ENCODE measurements at places on chromosomes 5 and 9.

- DNase-seq: no peak
These were observed 311.5 kb upstream of the DAP start for GRCh38 chr5:11072568-11072967.

DNA sequence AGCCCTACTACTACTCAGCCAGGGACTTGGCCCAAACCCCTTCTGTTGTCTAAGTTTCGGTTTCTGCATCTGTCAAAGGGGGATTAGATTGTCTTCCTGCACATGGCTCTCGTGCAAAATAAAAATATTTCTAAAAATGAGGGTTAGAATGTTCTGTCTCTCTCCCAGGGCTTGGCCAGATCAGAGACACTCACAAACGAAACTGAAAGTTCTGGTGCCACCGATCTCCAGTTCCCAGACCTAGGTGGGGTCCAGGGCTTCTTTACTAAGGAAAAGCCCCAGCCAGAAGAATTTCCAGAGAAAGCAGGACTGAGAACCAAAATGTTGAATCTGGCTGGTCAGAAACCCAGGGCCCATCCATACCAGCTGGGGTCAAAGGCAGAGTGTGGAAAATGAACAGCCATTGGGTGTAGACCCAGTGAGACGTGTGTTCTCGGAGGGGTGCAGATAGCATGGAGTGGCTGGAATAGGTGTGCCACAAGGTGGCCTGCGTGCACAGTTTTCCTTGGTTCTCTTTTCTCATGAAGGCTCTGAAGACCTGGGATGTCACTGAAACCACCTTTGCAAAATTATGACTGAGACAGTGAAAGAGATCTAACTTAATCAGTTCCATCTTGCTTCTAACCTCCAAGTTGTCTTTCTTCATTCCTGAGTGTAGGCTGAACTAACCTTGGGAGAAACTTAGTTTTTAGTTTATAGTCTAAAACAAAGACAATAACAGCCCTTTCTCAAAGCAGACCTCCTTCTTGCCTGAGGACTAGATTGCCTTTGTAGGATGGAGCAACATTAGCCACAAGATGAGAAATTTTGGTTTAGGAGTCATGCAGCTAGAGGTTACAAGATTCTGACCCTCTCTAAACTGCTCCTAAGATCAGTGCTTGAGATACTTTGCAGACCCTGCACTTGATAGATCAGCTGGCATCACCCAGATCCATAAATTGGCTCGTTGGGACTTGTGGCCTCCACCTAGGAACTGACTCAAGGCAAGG is 2.3 kb upstream of the SLC23A1 start:
- DNase-seq: peak; percentile 54

DNA sequence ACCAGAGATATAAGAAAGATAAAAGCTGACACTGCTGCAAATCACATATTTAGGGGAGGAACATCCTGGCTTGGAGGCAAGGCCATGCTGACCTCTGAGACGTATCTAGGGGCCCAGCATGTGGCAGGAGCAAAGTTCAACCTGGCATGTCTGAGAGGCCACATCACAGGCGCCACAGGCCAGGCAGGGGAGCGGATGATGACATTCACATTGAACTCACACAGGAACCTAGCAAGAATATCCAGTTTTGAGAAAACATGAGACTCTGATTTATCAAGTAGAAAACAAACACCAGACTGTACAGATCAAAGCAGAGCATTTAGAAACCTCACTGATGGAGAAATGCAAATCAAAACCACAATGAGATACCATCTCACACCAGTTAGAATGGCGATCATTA is 64.2 kb upstream of the STK32A start:
- no peak for DNase-seq

DNA sequence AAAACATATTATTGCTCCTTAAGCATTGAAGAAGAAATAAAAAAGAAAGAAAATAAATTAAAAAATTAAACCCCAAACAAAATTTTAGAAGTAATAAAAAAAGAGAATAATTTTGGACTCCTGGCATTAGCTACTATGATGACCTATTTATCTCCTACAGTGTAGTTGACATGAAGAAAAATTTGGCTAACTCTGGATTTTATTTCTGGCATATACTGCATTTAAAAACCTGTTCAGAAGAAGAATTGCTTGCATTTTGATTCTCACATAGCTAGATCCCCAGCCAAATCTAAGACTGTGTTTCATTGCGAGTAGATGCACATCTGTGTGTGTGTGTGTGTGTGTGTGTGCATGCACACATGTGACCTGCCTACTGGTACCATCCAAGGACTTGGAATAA is 30.1 kb upstream of the GABRG2 start:
- no peak for DNase-seq

- DNase-seq: no peak
These were observed 345.2 kb downstream of the GLIS3 start for GRCh38 chr9:3954331-3955304.

GRCh38 chr9:86705490-86705889 is 241.8 kb downstream of the GAS1 start:
- peak; percentile 77 for DNase-seq

DNA sequence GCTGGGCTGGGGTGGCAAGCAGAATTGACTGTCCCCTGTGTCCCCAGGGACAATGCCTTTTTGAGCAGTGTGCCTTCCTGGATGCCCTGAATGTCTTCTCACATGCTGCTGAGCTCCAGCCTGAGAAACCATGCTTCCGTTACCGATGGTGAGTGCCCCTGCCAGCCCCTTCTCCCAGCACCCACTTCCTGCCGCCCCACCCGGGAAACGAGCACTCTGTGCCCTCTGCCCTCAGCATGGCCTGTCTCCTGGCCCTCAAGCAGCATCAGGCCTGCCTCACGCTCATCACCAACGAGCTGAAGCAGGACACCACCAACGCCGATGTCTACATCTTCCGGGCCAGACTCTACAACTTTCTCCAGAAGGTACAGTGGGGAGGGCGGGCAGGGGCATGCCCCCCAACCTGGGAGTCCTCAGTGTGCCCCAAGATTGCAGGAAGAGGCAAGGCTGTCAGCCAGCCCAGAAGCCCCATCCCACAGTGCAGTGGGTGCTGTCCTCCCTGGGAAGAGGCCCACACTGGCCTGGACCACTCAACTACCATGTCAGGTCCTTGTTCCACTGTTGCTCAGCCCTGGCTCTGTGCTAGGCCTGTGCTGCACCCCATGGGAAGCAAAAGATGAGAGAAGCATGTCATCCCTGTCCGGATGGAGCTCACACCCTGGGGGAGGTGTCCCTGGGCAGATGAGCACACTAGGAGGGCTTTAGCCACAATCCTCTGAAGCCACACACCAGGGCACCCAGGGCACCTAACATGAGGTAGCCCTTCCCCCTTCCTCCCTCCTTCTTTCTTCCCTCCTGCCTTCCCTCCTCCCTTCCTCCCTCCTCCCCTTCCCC is 4.4 kb downstream of the TTC16 start:
- no peak for DNase-seq

All from fibroblast of the aortic adventitia (primary cell).